ENCODE measurements at places on chromosomes 1 and 21.

GRCh38 chr21:41318218-41318617 is 1.6 kb downstream of the FAM3B start:
- DNase-seq, result no peak

DNA sequence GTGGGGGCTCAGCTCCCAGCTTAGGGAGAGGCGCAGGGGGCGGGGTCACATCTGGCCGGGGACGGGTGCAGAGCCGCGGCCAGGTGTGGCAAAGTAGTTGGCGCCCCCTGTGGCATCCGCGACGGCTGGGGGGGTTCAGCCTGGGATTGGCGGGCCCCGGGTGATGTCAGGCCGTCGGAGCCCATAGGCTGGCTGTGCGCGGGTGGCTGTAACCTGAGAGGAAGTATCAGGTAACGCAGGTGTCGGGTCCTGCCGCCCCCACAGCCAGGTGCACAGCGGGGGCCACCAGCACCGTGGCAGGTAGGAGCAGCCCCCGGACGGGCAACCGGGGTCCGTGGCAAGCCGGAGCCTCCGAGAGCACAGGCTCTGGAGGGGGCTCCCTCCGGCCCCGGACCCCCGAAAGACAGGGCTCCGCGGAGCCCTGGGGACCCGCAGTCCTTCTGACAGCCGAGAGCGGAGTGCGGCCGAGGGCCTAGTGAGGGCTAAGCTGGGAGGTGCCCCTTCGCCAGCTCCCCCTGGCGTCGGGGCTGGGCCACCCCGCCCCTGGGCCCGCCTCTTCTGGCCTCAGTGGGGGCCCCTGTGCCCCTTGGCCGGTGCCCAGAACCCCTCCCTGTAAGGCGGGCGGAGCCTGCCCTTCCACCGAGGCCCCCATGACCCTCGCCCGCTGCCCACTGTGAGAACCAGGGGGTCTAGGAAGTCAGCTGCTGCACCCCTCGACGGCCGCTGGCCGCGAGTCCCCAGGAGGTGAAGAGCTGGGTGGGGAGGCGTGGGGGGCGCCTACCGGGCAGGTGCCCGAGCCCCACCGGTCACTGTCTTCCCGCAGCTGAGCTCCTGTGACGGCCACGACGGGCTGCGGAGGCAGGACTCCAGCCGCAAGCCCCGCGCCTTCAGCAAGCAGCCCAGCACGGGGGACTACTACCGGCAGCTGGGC is 17.9 kb downstream of the TNFRSF25 start:
- peak; percentile 76 for DNase-seq

DNA sequence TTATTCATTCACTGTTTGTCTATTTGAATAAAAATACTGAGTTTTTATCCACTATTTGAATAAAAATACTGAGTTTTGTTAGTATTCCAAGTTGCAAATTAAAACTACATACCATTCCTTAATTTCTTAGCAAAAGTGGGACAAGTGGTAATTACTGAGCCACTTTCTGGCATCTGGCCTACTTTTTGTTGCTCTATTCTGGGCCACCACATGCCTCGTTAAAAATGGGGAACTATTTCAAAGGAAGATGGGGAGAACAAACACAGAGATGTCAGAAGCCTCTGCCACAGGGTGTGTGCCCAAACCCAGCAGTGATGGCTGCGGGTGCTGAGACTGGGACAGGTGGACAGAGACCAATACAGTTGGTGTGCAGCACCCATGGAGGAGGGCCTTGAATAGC is 14.6 kb downstream of the PIGP start:
- DNase-seq, result no peak

DNA sequence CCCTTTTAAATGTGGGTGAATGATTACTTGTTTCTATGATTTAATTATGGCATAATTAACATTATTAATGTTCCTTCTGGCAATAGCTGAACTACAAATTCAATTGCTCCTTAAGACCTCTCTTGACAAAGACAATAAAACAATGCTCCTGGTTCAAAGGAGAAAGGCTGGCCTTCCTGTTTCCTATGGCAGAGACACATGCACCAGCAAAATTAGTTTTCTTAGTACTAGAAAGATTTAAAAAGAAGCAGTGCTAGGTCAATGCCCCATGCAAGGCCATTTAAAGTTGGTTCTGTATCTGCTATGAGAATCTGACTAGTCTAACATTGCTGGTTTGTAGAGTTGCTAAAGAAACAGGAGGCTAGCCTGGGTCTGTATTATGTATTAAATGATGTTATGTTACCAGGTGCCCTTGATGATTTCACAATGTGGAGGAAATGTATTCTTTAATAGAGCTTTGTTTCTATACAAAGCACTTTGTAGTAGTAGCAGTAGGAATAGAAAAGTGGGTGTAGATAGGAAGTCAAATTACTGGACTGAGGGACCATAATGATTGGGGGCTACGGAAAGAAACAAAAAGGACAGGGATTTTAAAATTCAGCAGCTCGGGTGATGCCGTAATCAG is 38.8 kb upstream of the CD34 start:
- no peak for DNase-seq

DNA sequence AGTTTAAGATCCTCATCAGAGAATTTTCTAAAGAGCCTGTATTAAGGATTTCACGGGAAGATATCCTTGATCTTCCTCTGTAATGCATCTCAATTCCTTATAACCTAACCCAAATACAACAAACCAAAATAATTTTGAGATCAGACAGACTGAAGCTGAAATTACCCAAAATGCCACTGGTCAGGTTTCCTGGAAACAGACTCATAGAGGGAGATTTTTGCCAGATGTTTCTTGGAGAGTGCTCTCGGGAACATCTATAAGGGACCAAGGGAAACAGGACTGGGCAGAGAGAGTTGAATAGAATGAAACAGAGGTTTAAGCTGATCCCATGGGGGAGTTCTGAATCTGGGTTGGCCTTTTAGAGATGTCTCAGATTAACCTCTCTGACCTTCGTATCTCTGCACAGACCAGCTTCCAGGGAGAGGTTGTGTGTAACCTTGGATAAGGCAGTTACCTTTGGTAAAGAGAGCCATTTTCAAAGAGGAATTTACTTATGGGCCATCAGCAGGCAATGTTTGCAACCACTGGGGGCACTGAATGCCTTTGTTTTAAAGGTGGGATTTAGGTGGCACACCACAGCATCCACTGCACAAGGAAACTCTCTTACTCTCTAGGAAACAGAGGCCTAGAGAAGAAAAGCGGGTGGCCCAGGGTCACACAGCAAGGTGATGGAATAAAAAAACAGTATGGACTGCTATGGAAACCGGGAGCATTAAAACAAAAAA is 130.8 kb upstream of the SGIP1 start:
- DNase-seq, result no peak

DNA sequence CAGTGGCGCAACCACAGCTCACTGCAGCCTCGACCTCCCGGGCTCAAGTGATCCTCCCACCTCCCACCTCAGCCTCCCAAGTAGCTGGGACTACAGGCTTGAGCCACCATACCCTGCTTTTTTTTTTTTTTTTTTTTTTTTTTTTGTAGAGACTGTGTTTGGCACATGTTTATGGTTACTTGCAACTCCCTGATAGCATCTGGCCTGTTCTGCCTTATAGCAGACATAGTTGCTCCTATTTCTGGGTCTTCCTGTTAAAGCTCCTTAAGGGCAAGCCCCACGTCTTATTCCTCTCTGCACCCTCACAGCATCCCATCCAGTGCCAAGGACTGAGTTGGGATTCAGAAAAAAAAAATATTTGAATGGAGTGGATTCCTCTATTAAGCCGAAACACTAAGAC is 17.1 kb upstream of the CNR2 start:
- no peak for DNase-seq

DNA sequence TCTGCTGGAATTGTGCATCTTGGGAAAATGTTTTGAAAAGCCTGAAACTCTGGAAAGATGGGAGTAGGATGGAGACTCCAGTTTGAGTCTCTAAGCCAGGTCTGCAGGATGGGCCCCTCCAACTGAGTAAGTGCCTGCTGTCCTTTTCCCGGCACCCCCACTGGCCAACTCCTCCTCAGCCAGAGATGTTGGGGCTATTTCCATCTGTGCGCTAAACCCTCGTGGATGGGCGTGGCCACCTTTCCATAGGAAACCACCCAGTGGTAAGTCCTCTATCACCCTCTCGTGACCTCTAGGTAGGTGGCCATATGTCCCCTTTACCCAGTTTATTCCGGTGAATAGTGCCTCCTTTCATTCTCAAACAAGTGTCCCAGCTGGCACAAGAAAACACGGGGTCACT is 250.9 kb downstream of the TOMM20 start:
- DNase-seq, result no peak

DNA sequence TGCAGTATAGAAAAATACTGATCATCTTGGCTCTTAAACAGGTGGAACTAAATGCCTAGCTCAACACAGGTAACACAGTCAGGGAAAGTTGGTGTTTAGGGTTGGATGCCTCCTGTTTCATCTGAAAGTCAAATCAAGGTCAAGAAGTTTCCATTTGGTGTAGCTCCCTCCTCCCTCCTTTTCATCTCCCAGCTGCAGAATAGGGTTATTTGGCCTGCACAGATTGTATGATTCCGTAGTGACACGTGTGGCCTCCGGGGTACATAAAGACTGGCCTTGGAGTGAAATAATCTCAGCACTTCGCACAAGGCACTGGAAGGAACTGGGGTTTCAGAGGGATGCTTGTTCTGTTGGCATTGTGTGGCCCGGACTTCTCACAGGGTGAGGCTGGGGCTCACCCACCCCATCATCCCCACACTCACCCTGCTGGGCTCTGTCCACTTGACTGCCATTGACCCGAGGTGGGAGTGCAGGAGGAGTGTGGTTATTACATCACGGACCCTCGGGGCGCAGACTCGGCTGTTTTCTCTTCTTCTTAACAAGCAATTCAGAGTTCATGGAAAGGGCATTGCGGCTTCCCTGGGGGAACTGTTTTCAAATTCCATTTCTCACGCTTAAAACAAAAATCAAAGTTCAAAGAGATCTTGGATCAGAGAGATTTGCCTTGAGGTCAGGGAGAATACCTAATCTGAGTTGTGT is 18.4 kb downstream of the IGSF5 start:
- peak; percentile 27 for DNase-seq

DNA sequence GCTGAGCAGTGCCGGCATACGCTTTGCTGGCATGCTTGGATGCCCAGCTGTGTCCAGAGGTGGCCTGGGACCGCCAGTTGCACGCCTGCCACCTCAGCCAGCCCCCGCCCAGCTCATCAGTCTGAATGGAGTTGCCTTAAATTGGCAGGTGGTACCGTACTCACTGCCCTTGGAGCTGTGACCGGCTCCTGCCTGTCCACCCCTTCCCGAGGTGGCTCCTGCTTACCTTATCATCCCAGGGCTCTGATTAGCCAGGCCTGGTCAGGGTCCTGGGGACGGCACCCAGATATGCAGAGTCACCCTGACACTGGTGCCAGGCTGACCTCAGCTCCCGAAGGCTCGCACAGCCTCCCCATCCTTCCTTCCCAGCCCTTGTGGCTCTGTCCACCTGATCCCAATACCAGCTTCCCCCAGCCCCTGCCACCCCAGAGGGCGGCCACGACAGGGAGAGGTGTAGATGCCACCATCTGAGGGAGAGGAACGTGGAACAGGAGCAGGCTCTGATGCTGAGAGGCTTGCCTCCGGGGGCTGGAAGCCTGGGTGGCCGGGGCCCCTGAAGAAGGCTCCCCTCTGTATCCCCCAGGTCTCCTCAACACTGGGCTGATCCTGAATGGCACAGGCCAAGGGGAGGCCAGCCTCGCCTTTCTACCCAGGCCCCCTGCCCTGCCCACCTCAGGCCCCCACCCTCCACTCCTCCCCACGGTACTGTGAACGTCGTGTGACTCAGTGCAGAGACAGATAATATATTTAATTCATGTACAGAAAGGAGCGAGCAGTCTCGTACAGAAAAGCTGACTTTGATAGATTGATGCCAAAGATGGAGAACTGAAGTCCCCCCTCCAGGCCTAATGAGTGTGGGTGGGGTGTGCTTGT is 27.8 kb downstream of the CDK18 start:
- DNase-seq, result no peak

- DNase-seq, result no peak
Measured at GRCh38 chr1:30383221-30383711, 340.1 kb downstream of the MATN1 start.

GRCh38 chr1:153375511-153375910 is at the start of gene S100A12:
Gene S100A12, minus strand, starts transcription at chr1:153375621. Its CDS starts 1,029 bp downstream, at chr1:153374592.
- no peak for DNase-seq

GRCh38 chr1:211947396-211948295 is 87.7 kb downstream of the INTS7 start:
- DNase-seq, result no peak

DNA sequence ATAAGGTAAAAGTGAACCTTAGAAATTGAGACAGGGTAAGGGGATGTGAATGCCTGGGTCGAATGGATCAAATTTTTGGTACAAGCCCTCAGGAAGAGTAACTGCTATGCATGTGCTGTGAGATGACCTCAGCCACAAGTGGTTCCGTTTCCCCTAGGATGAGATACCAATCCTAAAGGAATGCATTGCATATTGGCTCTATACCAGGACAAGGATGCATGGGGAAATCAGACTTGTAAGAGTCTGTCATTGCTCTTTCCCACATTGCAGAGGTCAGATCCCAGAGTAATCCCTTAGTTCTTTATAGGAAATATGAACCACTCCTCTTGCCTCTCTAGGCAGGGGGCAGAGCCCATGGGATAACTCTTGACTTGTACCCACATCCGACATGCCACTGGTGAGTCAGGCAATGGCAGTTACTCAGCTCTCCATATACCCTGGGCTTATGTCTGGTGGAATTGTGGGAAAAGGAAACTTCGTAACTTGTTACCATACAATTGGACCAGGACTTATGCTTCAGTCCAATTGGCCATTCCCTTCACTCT is 428.3 kb upstream of the ZRANB2 start:
- no peak for DNase-seq

GRCh38 chr21:20377250-20377649 is 621.0 kb upstream of the NCAM2 start:
- no peak for DNase-seq

GRCh38 chr1:66599346-66599745 is 65.4 kb downstream of the SGIP1 start:
- DNase-seq, result no peak

DNA sequence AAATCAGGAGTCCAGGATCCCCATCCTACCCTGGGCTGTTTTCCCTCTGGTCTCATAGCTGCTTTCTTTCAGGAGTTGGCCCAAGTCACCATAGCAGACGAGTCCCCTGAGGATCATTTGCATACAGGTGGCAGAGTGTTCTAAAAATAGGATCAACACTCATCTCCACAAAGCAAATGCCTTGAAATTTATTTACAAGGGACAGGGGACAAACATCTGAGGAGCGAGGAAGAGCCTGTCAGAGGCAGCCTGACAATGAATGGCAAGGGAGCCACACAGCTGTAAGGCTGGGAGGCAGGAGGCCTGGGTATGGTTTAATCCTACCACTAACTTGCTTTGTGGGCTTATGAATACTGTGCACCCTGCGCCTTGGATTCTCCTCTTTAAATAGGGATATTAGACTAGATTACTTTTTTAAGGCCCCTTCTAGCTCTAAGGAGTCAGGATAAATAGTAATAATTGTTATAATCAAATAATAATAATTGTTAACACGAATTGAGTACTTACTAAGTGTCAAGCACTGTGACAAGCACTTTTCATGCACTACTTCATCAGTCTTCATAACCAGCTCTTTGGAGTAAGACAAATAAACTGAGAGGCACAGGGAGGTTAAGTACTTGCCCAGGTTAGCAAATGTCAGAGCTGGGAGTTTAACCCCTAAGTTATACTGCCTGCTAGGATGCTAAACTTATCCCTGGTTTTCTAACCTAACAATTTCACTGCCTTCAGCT is 34.5 kb downstream of the RAB3B start:
- no peak for DNase-seq

GRCh38 chr1:113405573-113405972 is 15.3 kb downstream of the MAGI3 start:
- DNase-seq, result no peak

GRCh38 chr21:38494703-38495102 is 3.6 kb downstream of the ERG start:
- no peak for DNase-seq

- no peak for DNase-seq
Measured at GRCh38 chr1:185338719-185339622, 21.9 kb upstream of the IVNS1ABP start.

GRCh38 chr21:35222541-35222941 is 173.4 kb upstream of the RUNX1 start:
- DNase-seq, result no peak

Measured in right kidney (tissue), 9 donors.